ENCODE measurements at places on chromosomes 1 and 21.
A peak's percentile ranks its signal among the peaks of the same experiment; 100 is the strongest.

DNA sequence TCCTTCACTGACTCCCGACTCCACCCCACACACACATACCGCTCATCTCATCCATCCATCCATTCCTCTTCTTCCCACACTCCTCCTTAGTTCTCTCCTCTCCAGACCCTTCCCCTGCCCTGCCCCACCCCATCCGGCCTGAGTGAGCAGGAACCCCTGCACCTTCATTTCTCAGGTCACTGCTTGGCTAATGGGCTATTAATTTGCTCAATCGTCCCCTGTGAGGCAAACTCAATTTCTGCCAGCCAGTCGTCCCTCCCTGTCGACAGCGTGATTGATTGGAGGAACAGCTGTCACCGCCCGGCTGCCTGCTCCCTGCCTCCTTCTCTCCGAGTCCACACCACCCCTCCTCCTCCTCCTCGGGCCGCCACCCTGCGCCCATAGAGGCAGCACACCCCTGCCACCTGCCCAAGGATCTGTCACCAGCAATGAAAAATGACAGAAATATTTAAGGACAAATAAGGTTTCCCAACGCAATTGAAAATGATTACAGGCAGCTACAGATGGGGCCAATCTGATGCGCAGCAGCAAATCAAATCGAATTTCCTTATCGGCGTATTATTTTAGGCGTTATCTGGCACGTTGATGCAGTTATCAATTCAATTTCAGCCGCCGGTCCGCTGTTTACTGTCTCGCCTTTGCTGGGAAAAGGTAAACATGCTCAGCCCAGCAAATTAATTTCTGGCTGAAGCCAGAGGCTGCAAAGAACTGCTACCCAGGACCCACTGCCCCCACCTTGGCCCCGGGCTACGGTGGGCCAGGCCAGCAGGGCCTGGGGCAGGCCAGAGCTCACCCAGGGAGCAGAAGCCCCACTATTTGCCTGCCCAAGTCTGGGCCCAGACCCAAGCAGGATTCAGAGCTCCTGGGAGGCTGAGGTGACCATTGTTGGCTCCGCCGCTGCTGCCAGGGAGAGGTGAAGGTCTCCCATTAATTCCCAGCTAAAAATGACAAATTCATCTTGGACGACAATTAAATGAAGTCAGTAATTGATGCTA is 71.3 kb downstream of the TMEM53 start:
- peak; percentile 46 for DNase-seq

DNA sequence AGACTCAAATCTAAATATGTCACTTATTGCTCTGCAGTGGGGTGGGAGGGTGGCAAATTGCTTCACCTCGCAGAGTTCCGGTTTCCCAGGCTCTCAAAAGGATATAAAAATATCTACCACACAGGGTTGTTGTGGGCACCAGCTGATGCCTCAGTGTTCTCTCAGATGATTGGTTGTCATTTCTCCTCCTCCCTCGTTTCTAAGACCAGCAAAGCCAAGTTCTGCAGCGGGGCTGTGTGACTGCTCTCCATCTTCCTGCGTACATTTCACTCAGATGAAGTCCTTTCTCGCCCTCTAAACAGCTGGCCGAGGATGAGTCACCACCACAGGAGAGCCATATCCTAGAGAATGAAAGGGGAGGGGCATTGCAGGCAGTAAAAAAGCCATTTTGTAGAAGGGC is 35.0 kb upstream of the VWA5B1 start:
- DNase-seq: peak; percentile 75

GRCh38 chr1:43002766-43003165 is 44.1 kb upstream of the SLC2A1 start:
- DNase-seq: no peak

GRCh38 chr1:3469849-3470649 is 15.6 kb downstream of the ARHGEF16 start:
- no peak for DNase-seq

GRCh38 chr1:14592004-14592631 is 6.4 kb upstream of the KAZN start:
- DNase-seq: no peak

- DNase-seq: no peak
Measured at GRCh38 chr1:4004635-4005430, 104.8 kb upstream of the C1orf174 start.

DNA sequence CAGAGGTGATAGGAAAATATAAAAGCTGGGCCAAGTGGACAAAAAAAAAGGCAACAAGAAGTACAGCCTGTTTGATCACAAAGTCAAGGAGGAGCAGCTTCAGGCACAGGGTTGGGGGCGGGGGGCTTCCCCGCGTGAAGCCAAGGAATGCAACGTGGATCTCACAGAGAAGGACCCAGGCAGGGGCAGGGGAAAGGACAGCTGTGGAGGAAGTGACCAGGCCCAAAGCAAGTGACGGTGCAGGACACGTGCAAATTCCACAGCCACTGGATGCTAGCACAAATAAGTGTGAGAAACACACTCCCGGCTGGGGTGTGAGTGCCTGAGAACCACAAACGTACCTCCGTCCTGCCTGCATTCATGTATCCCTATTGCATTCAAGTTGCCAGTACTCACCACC is 77.7 kb upstream of the DSCAM start:
- no peak for DNase-seq

GRCh38 chr1:245856944-245857531 is 650.0 kb downstream of the SMYD3 start:
- DNase-seq: no peak

- DNase-seq: no peak
Measured at GRCh38 chr1:186575348-186575747, 104.9 kb downstream of the PTGS2 start.

- DNase-seq: no peak
Measured at GRCh38 chr1:27138368-27138767, 16.6 kb downstream of the SLC9A1 start.

DNA sequence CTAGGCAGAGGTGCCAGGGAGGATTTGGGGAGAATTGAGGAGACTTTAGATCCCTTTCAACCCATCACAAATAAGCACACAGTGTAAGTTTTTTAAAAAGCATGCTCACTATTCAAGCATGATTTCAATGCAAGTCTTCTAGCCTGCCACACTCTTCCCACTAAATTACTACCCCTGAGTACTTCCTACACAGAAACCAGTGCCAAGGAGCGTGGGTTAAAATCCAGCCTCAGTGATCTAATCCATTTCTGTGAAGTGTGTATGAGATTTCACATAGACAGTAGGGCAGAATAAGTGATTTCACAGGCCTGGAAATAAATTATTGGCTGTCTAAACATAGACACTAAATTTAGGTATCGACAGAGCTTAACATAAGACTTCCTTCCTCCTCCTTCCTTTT is 142.9 kb upstream of the ATP1B1 start:
- DNase-seq: no peak

- DNase-seq: no peak
Measured at GRCh38 chr1:2145946-2146835, 48.4 kb downstream of the FAAP20 start.

DNA sequence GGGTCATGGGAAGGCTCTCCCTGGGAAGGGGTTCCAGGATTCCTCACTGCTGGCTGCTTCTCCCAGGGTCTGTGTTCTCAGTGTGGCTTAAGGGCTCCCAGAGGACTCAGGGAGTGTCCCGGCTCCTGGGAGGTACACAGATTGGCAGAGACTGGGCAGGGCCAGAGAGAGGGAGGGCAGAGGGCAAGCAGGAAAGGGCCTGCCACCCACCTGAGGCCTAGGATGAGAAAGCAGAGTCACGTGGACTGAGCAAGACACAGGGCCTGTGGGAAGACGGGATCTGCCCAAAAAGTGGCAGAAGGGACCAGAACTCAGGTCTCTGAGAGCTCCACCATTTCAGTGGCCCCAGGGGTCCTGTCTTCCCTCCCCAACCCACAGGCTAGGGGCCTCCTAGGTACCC is 871 bp downstream of the SLFNL1 start:
- DNase-seq: no peak

DNA sequence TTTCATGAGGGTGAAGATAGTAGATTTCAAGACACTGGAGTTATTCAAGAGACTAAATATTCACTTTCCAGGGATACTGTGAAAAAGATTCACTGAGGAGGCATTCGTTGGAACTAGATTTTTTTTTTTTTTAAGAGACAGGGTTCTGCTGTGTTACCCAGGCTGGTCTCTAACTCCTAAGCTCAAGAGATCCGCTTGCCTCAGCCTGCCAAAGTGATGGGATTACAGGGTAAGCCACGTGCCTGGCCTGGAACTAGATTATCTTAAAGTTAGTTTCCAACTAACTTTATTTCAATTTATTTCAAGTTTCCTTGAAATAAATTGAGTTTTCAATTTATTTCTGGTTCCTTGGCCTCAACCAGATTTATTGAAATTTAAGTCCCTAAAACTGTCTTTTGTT is 24.3 kb upstream of the MCL1 start:
- DNase-seq: no peak

DNA sequence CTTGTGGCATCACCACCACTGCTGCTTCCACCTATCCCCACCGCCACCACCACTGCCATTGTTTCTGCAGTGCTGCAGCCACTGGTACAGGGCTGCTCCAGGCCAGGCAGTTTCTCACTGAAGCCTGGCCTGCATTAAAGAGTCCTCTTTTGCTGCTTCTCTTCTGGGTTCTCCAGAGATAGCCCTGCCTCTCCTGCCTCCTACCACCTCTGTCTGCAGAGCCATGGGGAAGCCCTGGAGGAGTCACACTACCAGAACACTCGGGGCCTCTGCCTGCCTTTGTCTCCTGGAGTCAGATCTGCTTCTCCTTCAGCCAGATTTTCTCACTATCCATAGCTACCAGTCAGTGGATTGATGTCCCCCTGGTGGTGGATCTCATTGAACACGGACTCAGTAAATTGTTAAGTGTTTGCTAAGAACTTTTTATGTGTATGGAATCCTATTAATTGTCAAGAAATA is 37.7 kb upstream of the DDAH1 start:
- DNase-seq: no peak

- no peak for DNase-seq
Measured at GRCh38 chr1:190507357-190507756, 29.7 kb upstream of the BRINP3 start.

GRCh38 chr1:228989176-228989575 is 253.9 kb downstream of the RHOU start:
- DNase-seq: peak; percentile 68

- DNase-seq: no peak
Measured at GRCh38 chr21:36127250-36127904, 7.5 kb upstream of the CBR3 start.

- no peak for DNase-seq
Measured at GRCh38 chr1:85259912-85260274, 431 bp upstream of the C1orf52 start.

All from NCI-H1694 treated with DMSO at 0.1 percent for 48 hours (cell line).